AG08396 (cell line): ENCODE measurements at places on chromosomes 1 and 21.
A peak's percentile ranks its signal among the peaks of the same experiment; 100 is the strongest.

DNA sequence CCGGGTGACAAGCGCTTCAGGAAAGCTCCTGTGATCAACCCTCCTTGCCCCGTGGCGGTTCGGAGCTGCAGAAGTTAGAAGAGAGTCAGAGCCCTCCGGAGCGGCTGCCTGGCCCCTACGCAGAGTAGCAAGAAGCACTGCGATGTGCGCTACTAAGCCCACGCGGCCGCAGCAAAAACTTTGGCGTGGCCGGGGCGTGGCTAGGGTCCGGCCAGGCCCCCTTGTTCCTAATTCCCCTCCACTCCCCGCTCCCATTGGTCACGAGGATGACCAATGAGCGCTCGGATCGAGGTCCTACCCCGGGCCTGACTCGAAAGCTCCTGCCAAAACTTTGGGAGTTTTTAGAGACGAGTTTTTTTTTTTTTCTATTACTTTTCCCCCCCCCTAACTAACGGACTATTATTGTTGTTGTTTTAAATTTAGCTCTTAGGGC is at the start of gene HLX:
Gene HLX (plus strand): TSS at position 368 of the 433 bp plus-strand sequence. CDS start 415 bp downstream, outside the sequence.
- peak; percentile 99 for DNase-seq

- peak; percentile 86 for DNase-seq
These were observed 26.1 kb upstream of the SMIM12 start for GRCh38 chr1:34885405-34886247.

- peak; percentile 75 for DNase-seq
These were observed 9.7 kb upstream of the SRP9 start for GRCh38 chr1:225767634-225768540.

- DNase-seq: no peak
These were observed 76.3 kb downstream of the UCK2 start for GRCh38 chr1:165903672-165904071.

DNA sequence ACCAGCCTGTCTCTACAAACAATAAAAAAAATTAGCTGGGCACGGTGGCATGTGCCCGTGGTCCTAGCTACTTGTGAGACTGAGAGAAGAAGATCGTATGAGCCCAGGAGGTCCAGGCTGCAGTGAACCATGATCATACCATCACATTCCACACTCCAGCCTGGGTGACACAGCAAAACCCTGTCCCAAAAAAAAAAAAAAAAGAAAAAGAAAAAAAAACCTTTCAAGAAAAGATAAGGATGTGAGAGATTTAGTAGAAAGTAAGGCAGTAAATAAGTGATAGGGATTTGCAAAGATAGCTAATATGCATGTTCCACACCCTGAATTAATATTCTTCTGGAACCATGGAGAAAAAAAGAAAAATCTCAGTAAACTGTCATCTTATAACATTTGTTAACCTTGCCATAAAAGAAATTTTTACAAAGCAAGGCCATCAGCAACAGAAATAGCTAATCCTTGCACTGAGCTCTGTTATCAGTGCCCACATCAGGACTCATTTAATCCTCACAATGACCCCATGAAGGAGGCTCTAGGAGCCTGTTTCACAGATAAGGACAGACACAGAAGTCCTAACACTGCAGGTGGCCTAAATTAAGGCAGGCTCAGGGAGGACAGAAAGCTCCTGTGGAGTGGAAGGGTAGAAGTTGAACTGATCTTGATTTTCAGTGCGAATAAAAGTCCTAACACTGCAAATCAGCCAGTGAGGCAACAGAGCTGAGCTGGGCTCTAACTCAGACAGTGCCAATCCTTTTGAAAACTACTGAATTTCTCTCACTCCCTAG is 7.6 kb downstream of the GNB1 start:
- DNase-seq: no peak

DNA sequence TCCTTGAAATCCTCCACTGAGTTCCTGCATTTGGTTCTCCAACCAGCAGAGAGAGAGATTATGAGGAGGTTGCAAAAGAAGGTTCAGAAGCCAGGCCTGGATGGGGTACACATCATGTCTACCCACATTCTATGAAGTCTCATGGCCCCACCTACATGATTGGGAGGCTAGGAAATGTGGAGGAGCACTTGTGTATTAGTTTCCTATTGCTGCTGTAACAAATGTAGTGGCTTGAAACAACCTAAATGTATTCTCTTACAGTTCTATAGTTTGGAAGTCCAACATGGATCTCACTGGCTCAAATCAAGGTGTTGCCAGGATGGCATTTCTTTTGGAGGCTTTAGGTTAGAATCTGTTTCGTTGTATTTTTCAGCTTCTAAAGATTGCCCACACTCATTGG is 134.2 kb upstream of the ZNF648 start:
- no peak for DNase-seq

- no peak for DNase-seq
These were observed 13.8 kb upstream of the UBXN10 start for GRCh38 chr1:20172033-20172590.

- no peak for DNase-seq
These were observed 72.0 kb downstream of the BEND5 start for GRCh38 chr1:48704736-48705135.

DNA sequence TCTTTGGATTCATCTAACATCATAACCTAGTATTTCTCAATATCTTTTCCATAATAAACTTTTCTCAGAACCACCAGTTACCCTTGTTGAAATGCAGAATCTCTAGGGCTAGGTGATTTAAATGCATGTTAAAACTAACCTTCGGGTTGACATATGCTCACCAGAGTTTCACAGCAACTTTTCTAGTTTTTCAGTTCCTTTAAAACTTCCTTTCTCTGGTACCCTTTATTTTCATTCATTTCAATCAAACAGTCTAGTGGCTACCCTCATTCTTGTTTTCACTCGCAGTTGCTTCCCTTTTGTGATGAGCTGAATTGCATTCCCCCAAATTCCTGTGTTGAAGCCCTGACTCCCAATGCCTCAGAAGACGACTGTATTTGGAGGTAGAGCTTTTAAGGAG is 712.8 kb upstream of the CHRM3 start:
- DNase-seq: no peak

DNA sequence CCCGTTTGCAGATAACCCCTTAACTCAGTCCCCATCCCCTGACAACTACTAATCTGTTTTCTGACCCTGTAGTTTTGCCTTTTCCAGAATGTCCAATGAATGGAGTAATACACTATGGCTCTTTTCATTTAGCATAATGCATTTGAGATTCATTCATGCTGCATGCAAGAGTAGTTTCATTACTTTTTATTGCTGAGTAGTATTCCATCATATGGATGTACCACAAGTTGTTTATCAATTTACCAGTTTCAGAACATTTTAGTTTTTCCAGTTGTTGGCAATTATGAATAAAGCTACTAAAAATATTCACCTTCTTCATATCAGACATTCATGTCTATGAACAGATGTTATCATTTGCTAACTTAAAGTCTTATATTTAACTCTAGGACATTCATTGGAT is 45.3 kb downstream of the STXBP3 start:
- DNase-seq: no peak

GRCh38 chr1:97943354-97943753 is 22.5 kb upstream of the DPYD start:
- peak; percentile 47 for DNase-seq

GRCh38 chr1:221888218-221888617 is 146.3 kb upstream of the DUSP10 start:
- no peak for DNase-seq

DNA sequence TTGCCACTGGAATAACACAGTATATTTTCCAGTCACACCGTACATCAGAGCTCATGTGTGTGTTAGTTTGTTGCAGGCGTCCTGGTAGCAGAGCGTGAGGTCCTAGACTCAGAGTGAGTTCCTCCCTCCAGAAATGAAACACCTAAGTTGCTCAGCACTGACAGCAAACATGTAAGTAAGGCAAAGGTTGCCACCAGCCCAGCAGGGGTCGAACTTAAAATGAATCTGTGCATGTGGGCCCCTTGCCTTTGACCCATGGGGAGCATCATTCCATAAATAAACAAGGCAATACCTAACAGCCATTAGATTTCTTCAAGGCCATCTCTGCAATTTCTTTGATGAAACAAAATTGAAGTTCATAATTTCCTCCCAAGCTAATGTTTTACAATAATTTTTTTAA is 125.3 kb upstream of the ERG start:
- DNase-seq: no peak

DNA sequence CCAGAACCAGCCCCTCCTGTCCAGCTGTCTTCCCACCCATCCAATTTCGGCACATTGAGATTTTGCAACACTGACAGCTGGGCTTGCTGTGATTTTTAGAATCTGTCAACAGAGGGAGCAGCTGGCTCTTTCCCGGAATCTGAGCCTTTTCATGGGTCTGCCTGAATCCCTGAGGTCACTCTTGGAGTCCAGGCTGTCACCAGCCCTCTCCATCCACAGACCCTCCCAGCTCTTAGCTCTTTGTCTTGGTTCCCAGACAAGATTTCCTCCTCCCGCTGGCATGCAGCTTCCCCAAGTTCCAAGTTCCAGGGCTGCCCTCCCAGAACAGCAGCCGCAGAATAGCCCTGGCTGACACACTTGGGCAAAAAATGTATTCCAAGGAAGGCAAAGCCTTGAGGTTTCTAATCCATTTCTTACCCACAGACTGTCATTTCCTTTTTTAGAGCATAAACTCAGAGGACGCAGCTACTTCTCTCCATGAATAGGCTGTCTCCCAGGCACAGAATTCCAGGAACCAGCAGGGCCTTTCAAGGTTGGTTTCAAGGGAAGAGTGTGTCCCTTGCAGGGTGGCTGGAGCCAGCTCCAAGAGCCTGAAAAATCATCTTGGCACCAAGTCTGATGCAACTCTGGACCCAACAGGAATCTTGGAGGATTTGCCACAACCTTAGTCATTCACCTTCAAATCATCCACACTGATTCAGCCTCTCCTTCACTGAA is 7.1 kb upstream of the TMEM61 start:
- DNase-seq: peak; percentile 67

DNA sequence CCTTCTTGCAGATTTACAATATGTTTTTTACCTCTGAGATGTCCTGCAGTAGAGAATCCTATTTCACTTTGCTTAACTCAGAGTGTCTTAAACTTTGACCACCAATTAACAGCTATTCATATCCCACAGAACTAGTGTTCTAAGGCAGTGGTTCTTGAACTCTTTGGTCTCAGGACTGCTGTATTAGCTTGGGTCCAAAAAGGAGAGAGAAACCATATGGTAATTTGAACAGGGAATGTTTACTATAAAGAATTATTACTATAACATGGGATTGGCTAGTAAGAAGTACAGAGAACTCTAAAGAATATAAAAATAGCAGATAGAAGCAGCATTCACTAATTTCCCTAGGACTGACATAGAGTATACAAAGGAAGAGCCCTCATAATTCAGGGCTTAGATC is 31.6 kb downstream of the FAM177B start:
- DNase-seq: no peak

DNA sequence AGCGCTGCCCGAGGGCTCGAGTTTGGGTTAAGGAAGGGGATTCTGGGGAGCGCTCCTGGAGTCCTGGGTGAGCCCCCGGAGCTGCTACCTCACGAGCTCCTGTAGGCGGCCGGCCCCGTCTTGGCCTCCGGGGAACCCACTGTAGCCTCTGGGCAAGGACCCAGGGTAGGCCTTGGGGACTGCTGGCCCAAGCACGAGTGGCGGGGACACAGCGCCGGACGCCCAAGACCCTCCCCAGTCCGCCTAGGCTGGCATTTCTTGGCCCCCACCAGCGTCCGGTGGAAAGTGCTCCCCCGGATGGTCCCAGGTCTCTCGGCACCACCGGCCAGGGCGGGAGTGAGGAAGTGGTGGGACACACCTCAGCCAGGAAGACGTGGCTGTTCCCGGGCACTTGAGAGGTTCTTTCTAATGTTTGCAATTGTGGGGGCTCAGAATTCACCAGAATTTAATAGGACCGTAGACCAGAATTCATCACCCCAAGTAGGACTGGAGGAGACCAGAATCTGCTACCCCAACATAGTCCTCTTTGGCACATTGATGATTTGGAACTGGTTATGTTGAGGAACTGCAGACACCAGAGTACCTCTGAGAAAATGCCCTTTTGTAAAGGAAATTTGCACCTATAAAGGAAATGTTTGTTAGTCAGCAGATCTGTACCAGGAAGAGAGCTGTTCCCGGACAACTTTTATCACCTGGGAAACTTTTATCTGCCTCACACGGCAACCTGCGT is 622 bp upstream of the TMPRSS2 start:
- no peak for DNase-seq

DNA sequence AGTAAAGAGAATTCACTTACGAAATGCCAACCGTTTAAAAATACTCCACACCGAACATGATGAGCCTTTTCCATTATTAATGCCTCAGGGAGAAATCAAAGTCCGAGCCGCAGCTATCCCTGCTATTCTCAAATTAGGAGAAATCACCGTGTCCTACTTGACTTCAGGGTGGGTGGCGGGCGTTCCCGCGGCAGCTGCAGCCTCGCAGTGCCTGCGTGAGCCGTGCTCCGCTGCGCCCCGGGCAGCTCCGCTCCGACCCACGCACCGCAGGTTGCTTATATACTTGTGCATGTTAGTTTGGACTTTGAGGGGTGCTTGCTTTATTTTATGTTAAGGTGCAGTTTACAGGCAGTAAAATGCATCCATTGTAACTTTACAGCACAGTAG is 35.6 kb upstream of the PCBP3 start:
- no peak for DNase-seq

DNA sequence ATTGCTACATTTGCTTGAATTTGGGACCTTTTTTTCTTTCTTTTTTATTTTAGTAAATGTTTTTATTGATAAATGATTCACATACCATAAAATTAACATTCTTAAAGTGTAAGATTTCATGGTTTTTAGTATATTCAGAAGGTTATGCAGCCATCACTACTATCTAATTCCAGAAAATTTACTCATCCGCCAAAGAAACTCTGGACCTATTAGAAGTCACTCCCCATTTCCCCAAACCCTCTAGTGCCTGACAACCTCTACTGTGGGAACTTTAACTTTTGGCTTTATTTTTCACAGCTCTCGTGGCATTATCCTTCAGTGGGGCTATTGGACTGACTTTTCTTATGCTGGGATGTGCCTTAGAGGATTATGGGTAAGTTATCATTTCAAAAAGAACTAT is 4.5 kb downstream of the LEPR start:
- no peak for DNase-seq

- no peak for DNase-seq
These were observed 23.3 kb downstream of the SPOCD1 start for GRCh38 chr1:31792541-31792940.

DNA sequence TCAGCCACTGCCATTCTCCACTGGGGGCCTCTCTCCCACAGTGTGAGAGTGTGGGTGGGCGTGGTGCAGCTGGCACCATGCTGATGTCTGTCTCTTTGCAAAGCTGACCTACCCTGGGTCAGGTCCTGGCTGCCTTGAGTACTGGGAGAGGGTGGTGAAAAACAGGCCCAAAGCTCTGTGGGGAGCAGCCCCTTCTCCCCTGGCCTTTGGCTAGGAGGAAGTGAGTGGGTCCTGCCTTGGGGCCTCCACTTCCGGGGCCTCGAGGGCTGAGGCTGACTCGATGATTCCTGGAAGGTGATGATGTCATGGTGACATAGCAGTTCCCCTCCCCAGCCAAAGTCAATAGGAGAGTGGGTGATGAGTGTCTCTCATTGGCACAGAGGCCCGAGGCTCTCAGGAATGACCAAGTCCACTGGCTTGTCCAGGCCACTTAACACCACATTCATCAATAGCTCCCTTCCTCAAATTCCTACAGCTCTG is 53.0 kb downstream of the IER5 start:
- peak; percentile 79 for DNase-seq
